Stimulated activated CD8-positive, alpha-beta memory T cell treated with anti-CD3 and anti-CD28 coated beads, Interleukin-15, amount 100 ng/mL, for 1 hour (primary cell): ENCODE measurements at places on chromosomes 2 and 18.

- no peak for DNase-seq
Observed at GRCh38 chr18:48290162-48290926, 118.8 kb downstream of the ZBTB7C start.

DNA sequence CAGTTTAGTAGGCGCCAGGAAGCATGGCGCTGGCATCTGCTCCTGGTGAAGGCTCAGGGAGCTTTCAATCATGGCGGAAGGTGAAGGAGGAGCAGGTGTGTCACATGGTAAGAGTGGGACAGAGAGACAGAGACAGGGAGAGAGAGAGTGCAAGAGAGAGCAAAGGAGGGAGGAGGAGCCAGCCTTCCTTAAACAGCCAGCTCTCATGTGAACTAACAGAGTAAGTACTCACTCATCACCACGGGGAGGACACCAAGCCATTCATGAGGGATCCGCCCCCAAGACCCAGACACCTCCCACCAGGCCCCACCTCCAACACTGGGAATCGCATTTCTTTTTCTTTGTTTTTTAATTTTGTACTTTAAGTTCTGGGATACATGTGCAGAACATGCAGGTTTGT lies 40.8 kb upstream of the CLASP1 start:
- DNase-seq: no peak

DNA sequence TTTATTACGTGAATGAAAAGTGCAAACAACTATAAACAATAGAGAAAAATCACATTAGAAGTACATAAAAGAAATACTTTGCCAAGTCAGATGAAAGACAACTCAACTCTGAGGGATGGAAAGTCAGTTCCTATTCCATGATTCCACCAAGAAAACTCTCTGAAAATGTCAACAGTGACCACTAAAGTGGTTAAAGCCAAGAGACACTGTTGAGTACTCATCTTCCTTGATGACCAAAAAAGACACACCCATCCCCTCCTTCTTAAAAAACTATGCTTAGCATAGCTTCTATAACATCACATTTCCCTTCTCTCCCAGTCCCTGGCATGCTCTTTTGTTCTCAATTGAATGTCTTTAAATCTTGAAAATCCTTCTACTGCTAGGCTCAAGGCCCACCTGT lies 160.0 kb downstream of the TCF4 start:
- DNase-seq: no peak

GRCh38 chr2:30026091-30027055 lies 105.0 kb upstream of the ALK start:
- no peak for DNase-seq

GRCh38 chr2:34031097-34031496 lies 432.0 kb upstream of the FAM98A start:
- DNase-seq: no peak

DNA sequence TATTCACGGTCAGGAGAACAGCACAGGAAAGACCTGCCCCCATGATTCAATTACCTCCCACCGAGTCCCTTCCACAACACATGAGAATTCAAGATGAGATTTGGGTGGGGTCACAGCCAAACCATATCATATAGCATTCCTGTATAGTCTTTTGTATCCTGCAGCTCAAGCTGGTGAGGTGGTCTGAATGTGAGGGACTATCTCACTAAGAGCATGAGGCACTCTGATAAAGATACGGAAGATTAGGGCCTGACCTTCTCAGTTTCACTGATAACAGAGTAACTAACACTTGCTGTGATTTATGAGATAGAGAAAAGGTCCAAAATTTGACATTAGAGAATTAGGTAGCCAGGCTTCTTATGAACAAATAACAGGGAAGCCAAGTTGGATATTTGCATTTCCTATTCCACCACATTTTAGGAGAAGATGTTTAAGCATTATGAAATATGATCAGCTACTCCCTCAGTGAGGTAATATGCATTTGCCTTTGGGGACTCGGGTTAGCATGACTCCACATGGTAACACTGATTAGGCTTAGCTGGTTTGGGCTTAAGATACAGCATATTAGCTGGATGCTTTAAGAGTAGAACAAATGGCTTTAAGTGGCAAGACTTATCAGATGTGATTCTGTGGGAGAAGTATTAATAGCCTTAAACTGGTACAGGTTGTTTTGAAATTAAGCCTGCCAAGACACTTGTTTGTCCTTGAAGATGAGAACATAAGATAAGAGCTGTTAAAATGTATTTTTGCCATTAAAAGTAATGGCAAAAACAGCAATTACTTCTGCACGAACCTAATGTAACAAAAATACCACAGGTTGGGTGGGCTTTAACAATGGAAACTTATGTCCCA lies 106.9 kb upstream of the MSTN start:
- DNase-seq: no peak

- DNase-seq: no peak
Observed at GRCh38 chr18:32437100-32437834, 33.4 kb downstream of the GAREM1 start.

DNA sequence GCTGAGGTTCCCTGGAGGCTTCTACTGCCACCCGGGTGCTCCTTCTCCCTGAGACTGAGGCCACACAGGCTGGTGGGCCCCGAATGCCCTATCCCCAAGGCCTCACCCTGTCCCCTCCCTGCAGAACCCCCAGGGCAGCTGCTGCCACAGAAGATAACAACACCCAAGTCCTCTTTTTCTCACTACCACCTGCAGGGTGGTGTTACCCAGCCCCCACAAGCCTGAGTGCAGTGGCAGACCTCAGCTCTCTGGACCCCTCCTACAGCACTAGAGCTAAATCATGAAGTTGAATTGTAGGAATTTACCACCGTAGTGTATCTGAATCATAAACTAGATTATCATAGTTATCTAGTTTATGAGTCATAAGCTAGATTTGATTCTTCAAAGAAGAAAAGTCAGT lies 7.3 kb upstream of the CENPA start:
- no peak for DNase-seq
